GM12892 (cell line): ENCODE measurements at places on chromosomes 11 and 22.

DNA sequence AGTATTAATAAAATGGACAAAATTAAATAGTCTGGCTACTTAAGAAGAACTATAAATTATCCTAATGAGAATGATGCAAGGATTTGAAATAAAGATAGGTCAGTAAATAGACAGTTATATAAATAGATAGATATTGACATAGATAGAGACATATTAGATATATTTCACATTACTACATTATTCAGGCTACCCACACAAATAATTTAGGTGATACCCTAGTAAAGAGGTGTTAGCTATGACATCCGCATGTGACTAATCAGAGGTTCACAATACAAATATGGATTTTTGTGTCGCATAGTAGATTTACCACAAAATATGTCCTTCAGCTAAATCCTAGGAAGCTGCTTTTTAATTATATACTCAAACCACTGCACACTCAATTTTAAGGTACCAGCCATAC lies 729.0 kb upstream of the ANO3 start:
- DNase-seq = no peak

GRCh38 chr11:46725338-46726205 lies 6.6 kb downstream of the F2 start:
- DNase-seq = no peak

DNA sequence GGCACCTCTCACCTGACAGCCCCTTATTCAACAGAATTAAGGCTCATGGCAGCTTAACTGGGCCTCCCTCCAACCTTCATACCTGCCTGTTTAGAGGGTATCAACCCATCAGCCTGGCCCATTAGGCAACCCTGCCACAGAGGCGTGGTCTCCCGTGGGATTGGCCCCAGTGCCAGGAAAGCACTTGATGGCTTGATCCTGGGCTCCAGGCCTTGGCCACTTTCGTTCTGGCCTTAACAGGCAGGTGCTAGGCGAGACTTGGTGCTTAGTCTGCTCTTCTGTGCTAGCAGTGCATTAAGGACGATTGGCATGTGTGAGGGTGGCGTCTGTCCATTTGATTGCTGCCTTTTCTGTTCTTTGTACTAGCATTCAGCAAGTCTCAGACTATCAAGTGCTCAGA lies 75.2 kb downstream of the CABIN1 start:
- no peak for DNase-seq

GRCh38 chr22:39999144-39999757 lies 4.5 kb downstream of the FAM83F start:
- no peak for DNase-seq

GRCh38 chr11:70846781-70847655 lies 405.4 kb downstream of the SHANK2 start:
- DNase-seq = no peak

DNA sequence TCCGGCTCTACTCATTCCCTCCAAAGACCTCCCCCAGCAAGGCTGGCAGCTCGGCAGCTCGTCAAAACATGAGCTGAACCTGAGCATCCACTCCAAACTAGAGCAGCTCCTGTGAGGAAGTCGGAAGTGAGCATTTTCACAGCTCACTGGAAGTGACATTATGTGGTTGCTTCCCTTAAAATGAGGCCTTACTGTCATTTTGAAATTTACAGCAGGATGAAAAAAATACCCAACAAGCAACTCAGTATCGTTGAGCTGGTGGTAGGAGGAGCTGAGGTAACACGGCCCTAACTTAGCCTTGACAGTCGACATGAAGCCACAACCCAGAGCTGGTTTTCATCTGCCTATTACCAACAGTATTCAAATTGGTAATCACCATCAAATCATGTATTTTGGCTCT lies 38.0 kb upstream of the ARFGAP3 start:
- no peak for DNase-seq

DNA sequence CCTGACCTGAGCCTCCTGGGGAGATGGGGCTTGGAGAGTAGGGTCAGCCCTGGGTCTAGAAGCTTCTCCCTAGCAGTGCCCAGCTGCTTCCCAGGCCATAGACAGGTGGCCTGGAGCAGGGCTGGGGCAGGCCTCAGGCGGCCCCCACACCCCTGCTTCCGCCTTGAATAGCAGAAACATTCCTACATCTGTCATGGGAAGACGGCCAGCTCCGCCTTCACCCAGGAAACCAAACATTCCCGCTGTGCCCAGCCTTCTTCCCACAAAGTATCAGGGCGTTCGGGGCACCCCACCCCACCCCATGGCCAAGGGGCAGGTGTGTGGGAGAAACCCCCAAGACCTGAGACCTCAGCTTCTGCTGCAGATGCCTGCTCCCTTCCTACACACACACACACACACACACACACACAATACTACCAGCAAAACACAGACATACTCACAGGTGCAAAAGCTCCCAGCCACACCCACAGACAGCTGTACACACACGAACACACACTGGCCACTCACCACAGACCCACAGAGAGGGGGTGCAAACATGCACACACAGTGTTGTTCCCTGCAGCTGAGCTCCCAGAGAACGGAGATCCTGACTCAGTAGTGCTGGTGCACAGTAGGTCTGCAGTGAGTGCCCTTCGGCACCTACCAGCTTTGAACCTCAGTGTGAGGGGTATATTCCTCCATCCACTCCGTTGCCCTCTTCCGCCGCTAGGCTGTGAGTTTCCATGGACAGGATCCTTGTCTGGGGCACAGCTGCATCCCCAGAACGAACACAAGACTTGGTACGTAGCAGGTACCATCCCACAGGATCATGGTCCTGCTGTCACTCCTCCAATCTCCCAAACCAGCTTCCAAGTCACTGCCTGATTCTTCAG lies 37.4 kb downstream of the PDGFB start:
- no peak for DNase-seq

- DNase-seq = no peak
Measured at GRCh38 chr11:114386545-114386944, 13.8 kb downstream of the C11orf71 start.

DNA sequence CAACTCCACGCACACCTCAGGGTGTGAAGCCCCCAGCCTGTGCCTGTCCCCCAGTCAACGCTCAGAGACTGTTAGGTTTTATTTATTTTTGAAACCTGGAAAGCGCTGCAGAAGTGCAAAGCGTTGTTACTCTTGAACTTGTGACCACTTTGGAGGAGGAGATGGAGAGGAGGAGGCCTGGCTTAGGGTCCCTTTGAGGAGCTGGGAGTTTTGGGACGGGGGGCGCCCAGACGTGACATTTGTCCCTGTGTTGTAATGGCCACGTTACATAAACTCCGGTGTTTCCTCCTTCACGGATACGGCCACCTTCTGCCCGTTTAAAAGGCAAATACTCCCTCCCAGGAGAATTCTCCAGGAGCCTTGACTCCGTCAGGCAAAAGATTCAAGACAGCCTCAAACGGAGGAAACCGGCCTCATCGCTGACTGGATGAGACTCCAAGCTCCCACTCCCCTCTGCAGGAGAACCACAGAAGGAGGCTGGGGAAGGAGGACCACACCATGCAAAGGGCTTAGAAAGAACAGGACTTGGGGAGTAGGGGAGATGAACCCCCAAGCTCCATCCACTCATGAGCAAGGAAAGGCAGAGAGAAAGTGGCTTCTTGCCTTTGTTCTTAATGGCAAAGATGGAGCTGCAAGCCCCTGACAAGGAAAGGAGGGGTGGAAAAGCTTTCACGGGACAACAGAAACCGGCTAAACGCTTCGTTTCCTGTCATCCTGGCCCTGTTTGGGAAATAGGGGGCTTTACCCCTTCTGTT lies 630 bp downstream of the PIK3IP1 start:
- DNase-seq = no peak

GRCh38 chr22:35852076-35852475 lies 134.4 kb downstream of the APOL5 start:
- DNase-seq = no peak
